ENCODE measurements at places on chromosomes 12 and 14.

DNA sequence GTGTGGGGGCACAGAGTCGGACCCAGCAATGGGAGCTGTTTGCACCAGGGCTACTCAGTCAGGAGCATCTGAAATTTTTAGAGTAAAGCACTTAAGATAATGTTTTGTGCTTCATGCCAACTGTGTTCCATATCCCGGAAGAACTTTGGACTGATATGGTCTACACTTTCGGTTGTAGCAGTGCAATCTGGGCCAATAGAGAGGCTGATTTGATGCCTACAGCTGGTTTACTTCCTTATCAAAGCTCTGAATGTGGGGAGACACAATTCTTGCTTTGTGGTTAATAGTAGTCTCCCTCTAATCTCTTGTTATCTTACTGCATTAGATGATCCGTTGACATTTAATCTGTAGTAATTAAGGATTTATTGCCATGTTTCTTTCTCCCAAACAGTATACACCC lies 7.8 kb upstream of the VDR start:
- no peak for DNase-seq

GRCh38 chr12:105076098-105076497 lies 8.2 kb downstream of the ALDH1L2 start:
- DNase-seq: no peak

DNA sequence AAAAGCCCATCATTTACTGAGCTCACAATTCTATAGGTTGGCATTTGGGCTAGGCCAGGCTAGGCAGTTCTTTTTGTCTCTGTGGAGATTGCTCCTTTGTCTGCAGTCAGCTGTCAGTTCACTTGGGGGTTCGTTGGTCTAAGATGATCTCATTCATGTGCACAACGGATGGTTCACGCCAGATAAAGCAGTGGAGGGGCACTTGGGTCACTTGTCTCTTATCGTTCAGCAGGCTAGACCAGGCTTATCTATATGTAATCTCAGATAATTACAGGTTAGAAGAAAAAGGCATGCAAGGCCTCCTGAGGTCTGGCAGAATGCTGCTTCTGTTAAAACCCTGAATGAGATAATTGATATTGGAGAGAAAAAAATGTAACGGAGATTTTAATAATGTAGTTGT lies 119.0 kb upstream of the ATP2B1 start:
- no peak for DNase-seq

DNA sequence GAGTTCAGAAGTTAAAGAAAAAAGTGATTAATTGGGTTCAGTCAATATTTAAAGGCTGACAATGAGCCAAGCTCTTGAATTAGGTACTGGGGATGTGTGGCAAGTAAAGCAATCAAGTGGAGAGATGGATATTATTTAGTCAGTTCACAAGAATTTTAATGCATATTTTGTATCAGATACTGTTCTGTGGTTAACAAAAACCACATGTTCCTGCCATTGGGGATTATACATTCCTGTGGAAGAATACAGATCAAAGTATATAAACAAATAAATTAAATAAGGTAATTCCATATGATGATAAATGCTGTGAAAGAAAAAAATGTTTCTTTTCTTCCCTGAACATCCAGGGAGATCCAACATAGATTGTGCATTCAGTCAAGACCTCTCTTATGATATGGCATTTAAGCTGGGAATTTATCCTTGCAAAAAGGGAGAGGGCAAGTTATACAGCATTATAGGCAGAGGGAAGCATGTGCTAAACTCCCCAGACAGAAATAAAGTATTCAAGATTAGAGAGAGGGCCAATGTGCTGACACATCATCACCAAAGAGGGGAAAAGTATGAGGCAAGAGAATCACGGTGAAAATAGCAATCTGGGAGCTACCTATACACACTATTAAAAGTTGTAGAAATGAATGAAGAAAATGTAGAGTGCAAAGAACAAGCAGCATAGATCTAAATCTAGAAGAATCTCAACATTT lies 17.6 kb upstream of the A2M start:
- DNase-seq: no peak

- DNase-seq: no peak
These were observed 251.5 kb downstream of the PAWR start for GRCh38 chr12:79439175-79439825.

- DNase-seq: no peak
These were observed 15.1 kb downstream of the ADIPOR2 start for GRCh38 chr12:1705774-1706631.

GRCh38 chr12:114403690-114404066 lies 2.3 kb downstream of the TBX5 start:
- no peak for DNase-seq

DNA sequence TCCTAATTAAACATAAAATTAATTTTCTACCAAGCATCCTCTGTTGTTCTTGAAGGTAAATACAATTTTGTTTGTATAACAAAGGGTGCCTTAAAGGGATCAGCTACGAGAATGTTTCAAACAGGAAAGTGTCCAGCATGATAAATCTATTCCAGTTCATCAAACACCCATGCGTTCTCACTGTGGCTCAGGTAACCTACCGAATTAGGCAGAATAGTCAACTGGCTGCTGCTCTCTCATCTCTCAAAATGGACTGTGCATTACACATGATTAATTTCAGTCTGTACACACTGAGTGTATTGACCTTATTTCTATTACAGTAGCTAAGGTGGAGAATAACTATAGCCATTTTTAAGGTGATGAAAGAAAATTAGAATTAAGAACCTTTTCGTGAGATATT lies 127.5 kb upstream of the RMST start:
- no peak for DNase-seq

GRCh38 chr12:88011755-88012154 lies 17.4 kb downstream of the C12orf50 start:
- DNase-seq: no peak

- no peak for DNase-seq
These were observed 527.3 kb upstream of the CCDC196 start for GRCh38 chr14:65958664-65959562.

- DNase-seq: no peak
These were observed 18.6 kb upstream of the ITGA5 start for GRCh38 chr12:54437697-54438096.

GRCh38 chr14:74965486-74966153 lies 10.2 kb upstream of the PGF start:
- no peak for DNase-seq

DNA sequence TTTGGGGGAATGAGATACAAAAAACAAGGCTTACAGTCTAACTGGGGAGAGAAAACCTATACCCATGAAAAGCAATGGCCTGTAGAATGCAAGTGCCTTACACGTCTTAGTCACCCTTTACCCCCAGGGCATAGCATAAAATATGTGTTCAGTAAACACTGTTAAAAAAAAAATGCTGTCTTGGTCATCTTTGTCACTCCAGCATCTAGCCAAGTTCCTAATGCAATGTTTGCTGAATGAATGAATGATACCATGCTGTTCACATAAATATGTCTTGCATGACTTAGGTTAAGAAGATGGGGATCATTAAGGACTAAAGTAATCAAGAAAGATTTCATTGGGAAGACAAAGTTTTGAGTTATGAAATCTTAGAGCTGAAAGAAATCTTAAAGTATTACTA lies 38.5 kb downstream of the PPP2R5E start:
- no peak for DNase-seq

DNA sequence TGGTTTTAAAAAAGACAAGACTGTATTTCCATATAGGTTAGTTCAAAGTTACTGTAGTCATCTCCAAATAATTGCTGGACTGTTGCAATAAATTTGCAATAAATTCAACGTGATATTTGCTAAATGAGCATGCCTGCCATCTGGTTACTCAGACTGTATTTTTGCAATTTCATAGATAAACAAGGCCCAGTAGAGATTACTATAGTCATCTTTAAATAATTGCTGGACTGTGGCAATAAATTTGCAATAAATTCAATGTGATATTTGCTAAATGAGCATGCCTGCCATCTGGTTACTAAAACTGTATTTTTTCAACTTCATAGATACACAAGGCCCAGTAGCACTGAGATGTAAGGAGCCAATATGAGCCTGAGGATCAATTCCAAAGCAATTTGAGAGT lies 5.6 kb downstream of the NTN4 start:
- DNase-seq: no peak

GRCh38 chr14:34981743-34982420 lies 910 bp upstream of the SRP54 start:
- DNase-seq: peak; percentile 21

- DNase-seq: no peak
These were observed 621.2 kb upstream of the FBXO33 start for GRCh38 chr14:40053416-40053815.

DNA sequence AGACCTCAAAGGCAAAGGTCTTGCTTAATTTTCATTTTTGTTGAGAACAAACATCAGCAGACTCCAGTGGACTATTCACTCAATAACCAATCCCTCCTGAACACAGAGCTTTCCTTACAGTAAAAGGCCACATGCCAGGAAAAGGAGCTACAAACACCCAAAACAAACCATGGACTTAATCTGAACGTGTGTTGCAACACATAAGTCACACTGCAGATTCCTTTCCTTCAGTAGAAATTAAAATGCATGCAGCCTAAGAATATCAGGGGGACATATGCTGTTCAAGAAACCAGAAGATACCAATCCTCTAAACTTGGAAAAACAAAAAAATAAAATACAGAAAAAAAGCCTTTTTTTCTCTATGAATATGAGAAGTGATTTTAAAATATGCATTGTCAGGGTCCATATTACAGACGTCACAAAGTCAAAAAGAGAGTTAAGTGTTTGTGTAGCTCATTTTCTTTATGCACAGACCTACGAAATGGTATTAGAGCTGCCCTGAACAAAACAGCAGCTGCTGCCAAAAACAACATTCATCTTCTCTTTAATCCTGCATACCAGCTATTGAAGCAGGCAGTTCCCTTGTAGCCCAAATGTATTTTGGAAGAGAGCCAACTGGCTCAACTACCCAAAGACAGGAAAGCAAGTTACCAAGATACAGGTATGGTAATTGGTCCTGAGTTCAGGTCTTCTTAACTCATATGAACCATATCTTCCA lies 26.2 kb downstream of the KITLG start:
- no peak for DNase-seq

- no peak for DNase-seq
These were observed 9.3 kb upstream of the CDCA4 start for GRCh38 chr14:105030194-105030593.

DNA sequence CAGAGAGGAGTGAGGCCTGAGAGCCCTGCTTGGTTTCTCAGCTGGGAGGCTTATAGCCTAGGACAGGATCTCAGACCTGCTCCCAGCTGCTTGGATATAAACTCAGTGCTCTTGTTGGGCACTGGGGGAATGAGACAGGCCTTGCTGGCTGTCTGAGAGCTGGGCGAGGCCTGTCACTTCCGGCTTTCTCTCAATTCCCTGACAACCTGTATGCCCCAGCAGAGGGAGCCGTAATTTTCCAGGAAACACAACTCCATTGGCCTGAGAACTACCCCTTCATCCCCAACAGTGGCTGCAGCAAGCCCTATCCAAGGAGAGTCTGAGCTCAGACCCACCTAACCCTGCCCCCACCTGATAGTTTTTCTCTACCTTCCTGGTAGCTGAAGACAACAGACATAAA lies 258.3 kb upstream of the STXBP6 start:
- no peak for DNase-seq

DNA sequence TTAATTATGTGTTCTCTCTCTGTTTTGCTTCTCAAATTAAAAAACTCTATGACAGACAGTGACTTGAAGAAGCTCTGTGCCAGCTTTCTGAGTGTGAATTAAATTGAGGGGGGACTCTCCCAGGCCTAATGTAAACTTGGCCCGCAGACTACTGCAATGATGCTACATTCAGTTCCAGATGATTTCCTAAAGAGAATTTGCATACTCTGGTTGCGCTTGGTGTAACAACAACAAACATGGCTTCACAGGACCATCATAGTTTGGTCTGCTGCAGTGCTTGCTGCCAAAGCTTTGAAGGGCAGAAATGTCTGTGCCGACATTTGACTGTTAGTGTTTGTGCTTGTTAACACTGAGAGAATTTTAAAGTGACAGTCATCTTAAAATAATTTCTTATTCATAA lies 25.0 kb downstream of the CFAP54 start:
- DNase-seq: no peak

- no peak for DNase-seq
These were observed 60.2 kb upstream of the ACTN1 start for GRCh38 chr14:69039288-69039628.

DNA sequence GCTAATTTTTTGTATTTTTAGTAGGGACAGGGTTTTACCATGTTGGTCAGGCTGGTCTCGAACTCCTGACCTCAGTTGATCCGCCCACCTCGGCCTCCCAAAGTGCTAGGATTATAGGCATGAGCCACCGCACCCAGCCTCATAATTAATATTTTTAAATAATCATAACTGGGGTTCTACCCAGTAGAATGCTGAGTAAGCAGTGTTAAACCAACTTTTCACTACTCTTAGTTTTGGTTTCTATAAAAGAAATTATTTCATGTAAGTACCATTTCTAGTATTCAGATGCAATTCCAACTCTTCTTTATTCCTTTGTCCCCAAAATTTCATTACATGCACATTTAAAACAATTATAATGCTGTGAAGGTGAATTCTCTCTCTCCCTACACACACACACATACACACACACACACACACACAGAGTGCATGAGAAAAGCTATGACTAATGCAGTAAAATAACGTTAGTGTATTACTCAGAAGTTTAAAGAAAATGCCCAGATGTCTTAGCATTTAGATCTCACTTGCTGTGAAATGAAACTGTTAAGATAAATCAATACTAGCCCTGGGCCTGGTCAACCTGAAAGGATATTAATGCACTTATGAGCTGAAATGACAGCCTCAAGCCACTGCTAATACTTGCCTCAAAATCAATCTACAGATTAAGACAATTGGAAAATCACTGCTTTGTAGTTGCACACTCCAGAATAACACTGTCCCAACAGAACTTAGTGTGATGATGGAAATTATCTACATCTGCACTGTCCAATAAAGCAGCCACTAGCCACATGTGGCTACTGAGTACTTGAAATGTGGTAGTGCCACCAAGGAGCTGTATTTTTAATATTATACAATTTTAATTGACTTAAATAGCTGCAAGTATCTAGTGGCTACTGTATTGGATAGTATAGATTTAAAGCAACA lies 36.0 kb downstream of the PTPN21 start:
- DNase-seq: no peak

DNA sequence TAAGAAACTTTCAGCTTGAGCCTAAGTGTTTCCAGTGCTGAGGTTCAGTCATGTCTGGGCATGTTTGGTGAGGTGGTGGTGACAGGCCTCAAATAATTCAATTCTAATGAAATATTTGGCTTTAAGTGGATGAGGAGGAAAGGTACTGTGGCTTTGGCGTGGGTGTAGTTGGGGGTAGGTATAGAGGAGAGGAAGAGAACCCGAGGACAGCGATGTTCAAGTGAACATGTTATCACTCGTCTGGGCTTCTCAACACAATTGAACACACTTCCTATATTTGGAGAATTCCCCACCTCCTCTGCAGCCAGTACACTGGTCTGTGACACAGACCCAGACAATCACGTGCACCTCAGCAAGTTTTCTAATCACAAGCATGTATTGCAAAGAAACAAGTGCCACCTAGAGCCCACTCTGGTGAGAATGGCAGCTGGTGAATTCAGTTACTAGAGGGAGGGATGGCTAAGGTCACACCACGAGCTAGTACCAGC lies 53.0 kb downstream of the IFNG-AS1 start:
- DNase-seq: peak; percentile 11

GRCh38 chr12:130619385-130620001 lies 96.6 kb downstream of the RIMBP2 start:
- no peak for DNase-seq
